GM12865 (cell line): ENCODE measurements at places on chromosomes 7 and 10.
A peak's percentile ranks its signal among the peaks of the same experiment; 100 is the strongest.

DNA sequence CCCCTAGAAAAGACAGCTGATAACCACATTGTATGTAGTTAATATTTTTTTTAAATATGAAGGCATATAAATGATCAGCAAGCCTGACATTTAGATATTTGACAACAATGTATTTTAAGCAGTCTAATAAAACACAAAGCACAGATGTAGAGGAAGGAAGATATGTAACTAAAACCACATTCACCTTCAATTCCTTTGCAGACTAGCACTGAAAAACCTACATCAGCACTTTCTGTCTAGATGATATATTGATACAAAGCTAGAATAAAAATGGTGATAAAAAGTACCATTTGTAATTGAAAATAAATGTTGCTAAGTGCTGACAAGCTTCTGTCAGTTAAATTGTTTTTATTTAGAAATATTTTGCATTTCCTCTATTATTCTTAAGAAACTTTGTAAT, 153.6 kb downstream of the IMMP2L start:
- no peak for DNase-seq

- no peak for DNase-seq
These were observed 213.8 kb downstream of the COBL start for GRCh38 chr7:51102828-51103227.

GRCh38 chr10:17229967-17230682, 2.1 kb downstream of the VIM start:
- DNase-seq = peak; percentile 93

DNA sequence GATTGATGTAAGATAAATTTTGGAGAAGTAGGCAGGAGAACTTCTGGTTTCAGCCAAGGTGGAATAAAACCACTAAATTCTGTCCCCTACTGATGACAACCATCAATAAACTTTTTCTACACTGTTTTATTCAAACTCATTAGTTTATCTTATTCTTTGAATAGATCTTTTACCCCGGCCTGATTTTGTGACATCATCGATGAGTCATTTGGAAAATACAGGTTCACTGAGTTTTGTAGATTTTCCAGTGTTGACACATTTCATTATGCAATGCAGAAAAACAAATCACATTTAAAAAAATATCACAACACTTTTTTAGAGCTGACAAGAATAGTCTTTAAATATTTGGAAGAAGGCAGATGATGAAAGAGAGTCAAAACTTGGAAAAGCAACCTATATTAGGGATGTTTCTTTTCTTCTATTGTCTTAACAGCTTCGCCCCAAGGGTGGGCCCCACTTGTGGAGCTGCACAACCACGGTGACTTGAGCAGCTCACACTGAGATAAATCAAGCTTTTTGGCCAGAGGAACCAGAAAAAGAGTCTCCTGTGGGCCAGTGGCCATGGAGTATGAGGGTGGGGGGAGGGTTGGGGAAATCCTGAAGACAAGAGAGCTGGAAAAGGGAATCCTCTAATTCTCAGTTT, 112.8 kb downstream of the PTEN start:
- DNase-seq = no peak

DNA sequence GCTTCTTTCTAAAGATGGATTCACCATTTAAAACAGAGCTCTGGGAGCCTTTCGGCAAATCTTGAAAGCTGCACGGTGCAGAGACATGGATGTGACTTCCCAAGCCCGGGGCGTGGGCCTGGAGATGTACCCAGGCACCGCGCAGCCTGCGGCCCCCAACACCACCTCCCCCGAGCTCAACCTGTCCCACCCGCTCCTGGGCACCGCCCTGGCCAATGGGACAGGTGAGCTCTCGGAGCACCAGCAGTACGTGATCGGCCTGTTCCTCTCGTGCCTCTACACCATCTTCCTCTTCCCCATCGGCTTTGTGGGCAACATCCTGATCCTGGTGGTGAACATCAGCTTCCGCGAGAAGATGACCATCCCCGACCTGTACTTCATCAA, 3.7 kb downstream of the GPER1 start:
- DNase-seq = no peak

DNA sequence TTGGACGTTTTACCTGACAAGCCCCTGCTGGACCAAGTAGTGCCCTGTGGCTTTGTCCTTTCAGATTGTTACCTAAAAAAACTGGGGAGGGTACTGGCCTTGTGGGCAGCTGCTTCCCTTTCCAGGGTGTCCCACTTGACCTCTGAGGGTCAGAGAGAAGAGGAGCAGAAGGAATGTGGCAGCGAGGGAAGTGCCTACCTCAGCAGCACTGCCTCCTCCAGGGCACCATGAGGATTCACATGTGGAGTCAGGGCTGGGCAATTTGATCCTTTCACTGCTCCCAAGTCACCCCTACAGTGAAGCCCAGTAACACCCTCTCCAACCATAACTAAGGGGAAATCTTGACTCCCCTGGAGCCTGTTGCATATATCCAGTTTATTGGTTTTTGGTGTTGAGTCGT, 64.6 kb downstream of the ITGB1 start:
- DNase-seq = no peak

GRCh38 chr7:129778770-129779601, 167.5 kb downstream of the NRF1 start:
- no peak for DNase-seq

- DNase-seq = no peak
These were observed 731 bp upstream of the SPACDR start for GRCh38 chr7:100464791-100465190.

- no peak for DNase-seq
These were observed 9.4 kb downstream of the TMEM106B start for GRCh38 chr7:12220389-12221046.

DNA sequence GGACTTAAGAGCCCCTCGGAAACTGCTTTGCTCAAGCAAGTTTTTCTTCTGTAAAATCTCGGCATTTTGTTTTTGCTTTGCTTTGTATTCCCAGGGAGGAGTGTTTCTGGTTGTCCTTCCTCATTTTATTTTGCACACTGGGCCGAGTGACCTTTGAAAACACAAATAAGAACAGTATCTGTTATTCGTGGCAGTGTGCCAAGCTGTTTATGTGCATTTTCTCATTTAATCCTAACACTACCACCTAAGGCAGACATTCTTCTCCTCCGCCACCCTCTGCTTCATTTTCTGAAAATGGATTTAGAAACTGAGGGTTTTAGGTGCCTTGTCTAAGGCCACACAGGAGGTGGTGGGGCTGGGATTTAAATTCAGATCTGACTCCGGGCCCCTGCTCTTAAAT, 218.5 kb downstream of the TCF7L2 start:
- DNase-seq = no peak

- no peak for DNase-seq
These were observed 17.0 kb downstream of the XPNPEP1 start for GRCh38 chr10:109906316-109906715.

DNA sequence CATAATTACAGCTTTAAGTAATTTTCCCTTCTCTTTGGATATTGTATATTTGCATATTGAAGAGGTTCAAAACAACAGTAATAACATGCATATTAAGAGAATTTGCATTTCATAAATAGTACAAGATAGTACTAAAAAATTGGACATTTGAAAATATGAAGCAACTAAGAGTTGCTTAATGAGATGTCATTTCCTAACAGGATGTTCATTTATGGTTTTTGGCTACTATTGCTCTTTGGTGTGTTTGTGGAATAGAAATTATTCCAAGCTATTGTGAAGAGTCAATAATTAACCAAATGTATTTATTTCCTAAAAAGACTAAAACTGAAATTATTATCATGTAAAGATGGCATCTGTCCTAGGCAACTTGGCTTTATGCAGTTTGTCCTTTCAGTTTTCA, 4.1 kb upstream of the SGCE start:
- DNase-seq = no peak

DNA sequence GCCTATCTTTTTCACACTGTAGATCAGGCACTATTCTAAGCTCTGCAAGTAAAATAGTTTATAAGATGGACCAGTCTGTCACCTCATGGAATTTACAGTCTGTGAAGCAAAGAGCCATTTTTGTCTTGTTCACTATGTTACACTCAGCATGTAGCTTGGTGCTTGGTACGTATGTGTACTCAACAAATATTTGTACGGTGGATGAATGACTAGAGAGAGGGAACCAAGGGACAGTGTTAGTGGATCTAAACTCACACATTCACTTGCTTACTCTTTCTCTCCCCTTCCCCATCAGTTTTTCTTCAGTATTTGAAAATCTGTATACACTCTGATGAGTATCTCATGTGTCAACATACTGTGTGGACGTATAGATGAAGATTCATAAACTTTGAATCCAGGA, 45.9 kb downstream of the PTF1A start:
- DNase-seq = no peak

GRCh38 chr10:78552261-78552811, 516.4 kb upstream of the ZMIZ1 start:
- DNase-seq = no peak

- DNase-seq = no peak
These were observed 81.9 kb downstream of the SKAP2 start for GRCh38 chr7:26782501-26782900.

- no peak for DNase-seq
These were observed 51.4 kb downstream of the MICALL2 start for GRCh38 chr7:1407892-1408291.

- DNase-seq = no peak
These were observed 634.4 kb upstream of the POT1 start for GRCh38 chr7:125563964-125564529.

- DNase-seq = peak; percentile 16
These were observed 1043.2 kb upstream of the C7orf33 start for GRCh38 chr7:147547252-147547897.

GRCh38 chr10:47348661-47349470, 703 bp downstream of the RBP3 start:
- DNase-seq = no peak

DNA sequence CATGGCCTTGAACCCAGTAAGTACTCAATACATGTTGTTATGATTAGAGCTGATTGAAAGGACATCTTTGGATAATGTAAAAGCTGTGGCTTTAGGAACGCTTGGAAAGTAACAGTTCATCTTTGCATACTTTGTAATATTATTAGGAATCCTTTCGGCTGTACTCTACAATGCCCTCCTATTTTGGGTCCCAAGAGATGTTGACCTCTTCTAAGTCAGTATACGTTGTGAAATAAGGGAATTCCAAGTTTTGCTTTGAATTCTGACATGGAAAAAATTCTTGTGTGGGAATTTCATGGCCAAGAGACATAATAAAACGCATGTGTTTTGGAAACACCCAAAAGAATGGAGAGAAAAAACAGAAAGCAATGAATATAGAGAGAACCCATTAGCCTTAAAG, 7.7 kb downstream of the AGR3 start:
- no peak for DNase-seq

- no peak for DNase-seq
These were observed 495.2 kb downstream of the PLXNA4 start for GRCh38 chr7:132080967-132081668.

GRCh38 chr10:22722626-22723169, 8.3 kb upstream of the PIP4K2A start:
- DNase-seq = no peak

- DNase-seq = no peak
These were observed 276.3 kb downstream of the GALNT17 start for GRCh38 chr7:71408271-71408670.

DNA sequence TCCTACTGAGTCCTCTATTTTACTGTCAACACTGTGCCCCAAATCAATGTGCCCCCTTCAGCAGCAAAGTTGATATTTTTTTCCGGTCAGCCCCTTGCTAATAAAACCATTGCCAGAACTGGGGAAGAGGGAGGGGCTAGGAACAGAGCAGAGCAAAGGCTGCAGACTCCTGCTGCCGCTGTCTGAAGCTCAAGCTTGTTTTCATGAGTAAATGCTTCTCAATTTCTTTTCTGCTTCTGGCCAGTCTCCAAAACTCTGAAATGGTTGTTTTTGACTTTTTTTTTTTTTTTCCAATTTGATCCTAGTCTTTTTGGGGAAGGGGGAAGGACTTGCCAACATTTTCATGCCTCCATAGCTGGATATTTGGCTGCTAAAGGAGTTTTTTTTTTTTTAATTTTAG, 26.7 kb upstream of the PROSER2 start:
- DNase-seq = no peak

- no peak for DNase-seq
These were observed 345.1 kb downstream of the RNLS start for GRCh38 chr10:88237896-88238614.

DNA sequence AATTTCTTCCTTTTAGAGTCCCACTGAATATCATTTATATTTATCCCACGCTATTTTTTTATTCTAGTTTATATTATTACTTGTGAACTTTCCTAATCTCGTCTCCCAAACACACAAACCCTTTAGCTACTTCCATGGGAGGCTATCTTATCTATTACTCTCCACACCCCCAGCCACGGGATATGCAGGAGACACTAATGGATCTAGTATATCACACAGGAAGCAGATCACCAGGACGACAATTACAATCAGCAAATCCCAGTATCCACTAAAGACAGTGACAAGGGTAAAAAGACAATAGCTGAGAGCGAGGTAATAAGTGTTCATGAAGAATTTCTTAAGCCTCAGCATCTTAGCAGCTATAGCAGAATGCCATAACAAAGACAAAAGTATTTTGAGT, 3.8 kb upstream of the AKR1E2 start:
- DNase-seq = no peak

DNA sequence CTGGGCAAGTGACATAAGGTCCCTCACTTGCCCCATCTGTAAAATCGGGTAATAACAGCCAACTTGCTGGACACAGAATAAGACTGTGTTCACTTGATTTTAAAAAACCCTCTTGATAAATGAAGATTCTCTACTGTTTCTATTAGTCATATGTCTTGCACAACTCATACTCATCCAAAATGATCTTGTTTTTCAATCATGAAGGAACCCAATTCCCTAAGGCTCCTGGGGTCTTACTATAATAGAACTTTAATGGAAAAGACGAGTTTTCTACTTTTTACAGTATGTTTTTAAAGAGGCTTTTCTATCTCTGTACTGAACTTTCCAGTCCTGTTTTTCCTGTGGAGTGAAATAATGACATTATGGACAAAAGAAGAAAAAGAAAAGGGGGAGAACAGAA, 103.8 kb downstream of the ARID5B start:
- DNase-seq = no peak

DNA sequence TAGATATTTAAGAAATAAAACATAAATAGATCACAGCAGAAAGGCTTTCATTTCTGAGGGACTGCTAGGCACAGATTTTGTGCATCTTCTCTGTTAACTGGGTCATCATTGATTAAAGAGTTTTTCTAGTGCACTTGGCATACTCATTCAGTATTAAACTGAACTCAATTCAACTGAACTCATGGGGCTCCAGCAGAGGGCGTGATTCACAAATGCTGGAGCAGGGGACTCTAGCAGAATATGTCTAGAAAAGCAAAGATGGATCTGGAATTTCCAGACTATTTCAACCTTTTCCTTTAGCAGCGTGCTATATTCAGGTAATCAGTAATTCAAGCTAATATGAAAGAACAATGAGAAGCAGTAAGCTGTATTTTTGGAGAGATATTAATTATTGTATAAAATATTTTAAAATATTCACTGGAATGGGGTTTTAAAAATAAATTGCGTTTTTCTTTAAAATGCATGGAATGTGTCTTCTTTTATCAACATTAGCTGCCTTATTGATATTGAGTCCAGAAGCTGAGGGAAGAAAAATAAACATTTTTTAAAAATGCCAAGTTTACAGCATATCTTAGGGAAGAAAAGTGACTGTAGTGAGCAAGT, 296.8 kb upstream of the CACNA2D1 start:
- DNase-seq = peak; percentile 45

GRCh38 chr10:110529596-110530011, 31.9 kb downstream of the DUSP5 start:
- DNase-seq = peak; percentile 65
